ENCODE measurements at places on chromosomes 6 and 20. TPM values are rescaled to one million over a fixed set of nuclear protein-coding genes. Genes with fewer than 3 reads are reported as not detected.

- H3K36me3 ChIP-seq: no peaks in the 10 kb centered on the region
- no peaks in the 10 kb centered on the region for H3K27me3 ChIP-seq
- H3K27ac ChIP-seq: no peak overlapping the region
- no peak overlapping the region for H3K4me3 ChIP-seq
- peaks cover 14% of the 10 kb centered on the region for H3K4me1 ChIP-seq
Measured at GRCh38 chr20:48791666-48792071, 36.1 kb downstream of the PREX1 start.

DNA sequence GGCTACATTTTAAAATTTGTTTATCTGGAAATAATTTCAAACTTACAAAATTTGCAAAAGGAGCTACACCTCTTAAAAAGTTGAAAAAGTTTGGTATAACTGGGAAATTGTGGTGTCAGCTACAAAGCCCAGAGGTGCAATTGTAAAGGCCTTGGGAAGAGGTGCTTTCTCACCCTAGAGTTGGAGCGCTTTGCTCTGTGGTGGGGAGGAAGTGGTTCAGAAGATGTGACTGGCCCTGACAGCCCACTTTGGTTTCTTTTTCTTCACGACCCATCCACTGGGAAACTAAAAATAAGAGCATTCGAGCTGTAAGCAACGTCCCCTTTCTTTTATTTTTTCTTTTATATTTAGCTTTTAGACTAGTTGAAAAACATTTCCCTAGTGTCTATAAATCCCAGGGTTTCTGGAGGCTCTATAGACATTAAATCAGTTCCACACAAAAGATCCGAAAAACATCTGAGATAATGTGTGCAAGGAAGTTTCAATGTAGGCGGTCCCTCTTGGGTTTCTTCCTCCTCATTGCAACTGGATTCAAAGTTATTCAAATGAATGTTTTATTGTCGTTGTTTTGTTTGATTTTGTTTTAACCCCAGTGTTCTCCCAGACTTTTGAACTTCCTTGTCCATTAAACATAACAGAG, 397.8 kb downstream of the KIF16B start:
- H3K4me1 ChIP-seq: no peaks in the 10 kb centered on the region
- H3K36me3 ChIP-seq: no peaks in the 10 kb centered on the region
- no peaks in the 10 kb centered on the region for H3K27me3 ChIP-seq
- H3K27ac ChIP-seq: no peak overlapping the region
- no peak for DNase-seq

- H3K36me3 ChIP-seq: no peaks in the 10 kb centered on the region
- H3K4me1 ChIP-seq: no peaks in the 10 kb centered on the region
- no peak for DNase-seq
- no peak overlapping the region for H3K4me3 ChIP-seq
Measured at GRCh38 chr20:53070706-53071392, 98.7 kb downstream of the TSHZ2 start.

GRCh38 chr6:109978174-109979032, at the start of gene GPR6:
Gene GPR6, plus strand, starts transcription at chr6:109978311. Its CDS starts 802 bp downstream, at chr6:109979113.
- H3K4me1 ChIP-seq: no peaks in the 10 kb centered on the region
- no peaks in the 10 kb centered on the region for H3K27me3 ChIP-seq
- H3K4me3 ChIP-seq: no peak within 1 kb of the TSS
- DNase-seq: no peak
- no peak within 1 kb of the TSS for H3K27ac ChIP-seq
- no peaks in the 10 kb centered on the region for H3K36me3 ChIP-seq

GRCh38 chr20:3812259-3812681, 8.1 kb upstream of the AP5S1 start:
- DNase-seq: no peak
- H3K4me3 ChIP-seq: no peak overlapping the region
- no peaks in the 10 kb centered on the region for H3K4me1 ChIP-seq
- peak overlapping the region; percentile 96 for H3K27ac ChIP-seq

- H3K27ac ChIP-seq: no peak overlapping the region
- no peaks in the 10 kb centered on the region for H3K27me3 ChIP-seq
- no peak for DNase-seq
- H3K36me3 ChIP-seq: no peaks in the 10 kb centered on the region
Measured at GRCh38 chr6:142676647-142677192, 268.3 kb downstream of the HIVEP2 start.

GRCh38 chr20:56453352-56453751, 15.1 kb upstream of the RTF2 start:
- DNase-seq: no peak
- no peaks in the 10 kb centered on the region for H3K4me1 ChIP-seq
- no peak overlapping the region for H3K4me3 ChIP-seq
- H3K36me3 ChIP-seq: no peaks in the 10 kb centered on the region

DNA sequence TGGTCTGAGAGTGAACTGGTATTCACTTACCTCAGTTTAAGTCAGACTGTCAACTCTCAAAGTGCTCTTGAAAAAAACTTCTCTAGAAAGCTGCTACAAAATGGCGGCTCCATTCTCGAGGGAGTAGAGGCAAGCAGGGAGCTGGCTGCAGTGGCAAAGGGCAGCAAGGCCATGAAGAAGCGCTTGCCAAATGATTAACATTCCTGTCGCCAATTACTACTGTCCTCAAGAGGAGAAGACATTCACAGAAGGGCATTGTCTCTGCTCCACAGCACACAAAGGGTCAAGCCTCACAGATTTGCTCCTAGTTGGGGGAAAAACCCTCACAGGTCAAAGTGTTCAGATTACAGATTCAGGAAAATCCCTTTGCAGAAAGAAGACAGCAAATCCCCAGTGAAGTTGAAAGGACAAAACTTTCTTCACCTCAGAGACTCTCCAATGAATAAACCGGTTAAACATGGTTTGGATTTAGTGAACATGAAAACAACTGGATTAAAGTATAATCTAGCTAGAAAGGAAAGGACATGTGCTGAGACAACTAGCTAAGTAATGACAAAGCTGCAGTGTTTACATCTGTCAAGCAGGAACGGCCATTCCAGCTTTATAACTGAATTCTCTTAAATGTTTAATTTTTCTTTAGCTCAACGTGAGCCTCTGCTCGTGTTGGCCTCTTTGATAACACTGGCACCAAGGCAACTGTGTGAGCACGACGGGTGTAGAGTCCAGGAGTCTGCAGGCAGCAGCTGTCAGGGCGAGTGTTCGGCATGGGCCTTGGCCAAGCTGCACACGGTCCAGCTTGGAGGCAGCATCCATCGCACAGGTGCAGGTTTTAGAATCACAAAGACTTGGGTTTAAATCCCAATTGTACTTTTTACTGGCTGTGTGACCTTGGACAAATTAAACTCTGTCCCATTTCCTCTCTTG, 37.6 kb downstream of the NR2E1 start:
- no peak overlapping the region for H3K4me3 ChIP-seq
- DNase-seq: no peak
- no peak overlapping the region for H3K27ac ChIP-seq

DNA sequence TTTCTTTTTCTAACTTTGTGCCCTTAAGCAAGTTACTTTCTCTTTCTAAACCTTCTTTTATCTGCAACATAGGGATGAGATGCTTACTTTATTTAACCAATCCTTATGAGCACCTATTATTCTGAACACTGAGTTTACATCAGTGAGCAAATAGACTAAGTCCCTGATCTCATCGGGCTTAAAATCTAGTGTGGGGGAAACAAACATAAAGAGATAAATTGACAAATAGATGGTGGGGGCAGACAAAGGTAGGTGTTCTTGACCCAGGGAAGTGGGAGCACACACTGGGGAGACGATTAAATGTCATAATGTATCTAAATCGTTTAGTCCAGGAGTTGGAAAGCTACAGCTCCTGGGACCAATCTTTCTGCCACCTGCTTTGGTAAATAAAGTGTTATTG, 129.6 kb downstream of the TFAP2C start:
- no peak overlapping the region for H3K27ac ChIP-seq
- DNase-seq: no peak
- no peak overlapping the region for H3K4me3 ChIP-seq
- H3K36me3 ChIP-seq: no peaks in the 10 kb centered on the region
- no peaks in the 10 kb centered on the region for H3K27me3 ChIP-seq

DNA sequence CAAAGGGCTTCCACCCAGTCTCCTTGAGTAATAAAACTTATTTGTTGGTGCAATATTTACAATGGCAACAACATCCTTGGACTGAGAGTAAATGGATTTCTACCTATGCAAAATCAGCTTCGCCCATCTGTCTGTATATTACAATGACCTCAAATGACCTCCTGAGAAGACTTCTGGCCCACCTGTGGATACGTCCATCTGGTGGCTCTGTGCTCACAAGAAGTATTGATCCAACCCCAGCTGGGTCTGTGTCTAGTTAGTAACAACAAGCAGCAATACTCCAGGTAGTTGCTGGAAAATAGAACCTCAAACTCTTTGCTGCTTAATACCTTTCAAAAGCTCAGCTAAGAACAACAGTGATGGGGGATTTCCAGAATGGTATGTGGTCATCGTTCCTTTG, 34.7 kb upstream of the GSTA4 start:
- DNase-seq: no peak
- no peaks in the 10 kb centered on the region for H3K27me3 ChIP-seq
- no peak overlapping the region for H3K27ac ChIP-seq

DNA sequence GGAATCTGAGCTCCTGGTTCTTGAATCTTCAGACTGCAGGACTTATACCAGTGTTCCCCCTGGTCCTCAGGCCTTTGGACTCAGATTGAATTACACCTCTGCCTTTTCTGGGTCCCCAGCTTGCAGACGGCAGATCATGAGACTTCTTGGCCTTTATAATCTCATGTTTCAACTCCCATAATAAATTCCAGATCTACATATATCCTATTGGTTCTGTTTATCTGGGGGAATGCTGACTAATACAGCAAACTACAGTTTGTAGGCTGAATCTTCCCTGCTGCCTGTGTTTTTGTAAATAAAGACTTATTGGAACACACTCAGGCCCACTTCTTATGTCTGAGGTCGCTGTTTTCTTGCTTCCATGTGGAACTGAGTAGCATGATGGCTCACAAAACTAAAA, 184.7 kb downstream of the HDGFL1 start:
- H3K36me3 ChIP-seq: no peaks in the 10 kb centered on the region
- no peak for DNase-seq

- no peak overlapping the region for H3K4me3 ChIP-seq
- no peak overlapping the region for H3K27ac ChIP-seq
- no peak for DNase-seq
- H3K27me3 ChIP-seq: no peaks in the 10 kb centered on the region
Measured at GRCh38 chr6:158840465-158840864, 21.3 kb upstream of the EZR start.

DNA sequence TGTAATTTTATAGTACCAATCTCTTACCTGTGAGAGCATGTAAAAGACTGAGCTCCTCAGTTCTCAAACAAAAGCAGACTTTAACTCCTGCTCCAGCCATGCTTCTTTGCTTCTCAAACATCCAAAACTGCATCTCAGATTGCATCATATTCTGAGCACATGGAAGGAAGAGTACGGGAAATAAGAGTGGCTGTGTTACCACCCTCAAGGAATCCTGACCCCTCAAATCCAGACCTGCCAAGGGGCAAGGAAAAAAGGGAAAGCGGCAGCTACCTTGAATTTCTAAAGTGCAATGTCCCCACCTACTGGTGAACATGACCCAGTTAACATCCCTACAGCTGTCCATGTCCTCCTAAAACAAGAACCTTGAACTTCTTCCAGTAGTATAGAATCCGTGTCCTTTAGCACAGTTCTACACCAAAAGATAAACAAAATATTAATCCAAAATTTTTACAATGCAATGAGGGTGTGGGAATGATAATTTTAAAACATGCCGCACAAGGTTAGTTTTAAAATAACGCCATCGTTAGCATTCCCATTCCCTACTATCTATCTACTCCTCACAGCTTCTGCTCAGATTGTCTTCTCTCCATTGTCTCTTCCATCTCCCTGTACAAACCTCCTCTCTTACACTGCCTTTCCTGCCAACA, 34.1 kb upstream of the HLA-DQB1 start:
- H3K27ac ChIP-seq: no peak overlapping the region
- H3K27me3 ChIP-seq: no peaks in the 10 kb centered on the region
- H3K36me3 ChIP-seq: no peaks in the 10 kb centered on the region
- no peak overlapping the region for H3K4me3 ChIP-seq
- no peak for DNase-seq

- no peaks in the 10 kb centered on the region for H3K27me3 ChIP-seq
- H3K27ac ChIP-seq: no peak overlapping the region
- no peak overlapping the region for H3K4me3 ChIP-seq
- no peaks in the 10 kb centered on the region for H3K4me1 ChIP-seq
Measured at GRCh38 chr6:37987018-37987417, 167.5 kb downstream of the ZFAND3 start.

GRCh38 chr20:47003223-47003622, 108.6 kb downstream of the EYA2 start:
- no peaks in the 10 kb centered on the region for H3K36me3 ChIP-seq
- H3K4me1 ChIP-seq: no peaks in the 10 kb centered on the region
- no peak for DNase-seq
- no peaks in the 10 kb centered on the region for H3K27me3 ChIP-seq
- H3K4me3 ChIP-seq: no peak overlapping the region

DNA sequence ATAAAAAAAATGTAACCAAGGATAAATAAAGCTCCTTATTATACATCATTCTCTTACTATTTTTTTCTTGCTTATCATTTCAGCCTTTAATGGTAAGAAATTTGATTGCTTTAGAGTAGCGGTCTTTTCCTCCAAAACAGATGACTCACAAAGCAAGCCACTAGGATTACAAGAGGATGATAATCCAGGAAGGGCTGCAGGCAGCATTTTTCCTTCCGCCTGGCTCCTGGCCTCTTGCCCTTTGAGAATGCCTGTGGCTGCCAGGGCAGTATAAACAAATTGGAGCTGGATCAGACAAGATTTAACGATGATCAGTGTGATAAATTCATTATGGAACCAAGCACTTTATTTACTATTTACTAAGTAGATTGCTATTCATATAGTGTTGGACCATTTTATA, 9.7 kb upstream of the FBXL4 start:
- H3K4me3 ChIP-seq: no peak overlapping the region
- H3K27me3 ChIP-seq: no peaks in the 10 kb centered on the region

GRCh38 chr6:123747515-123747914, 56.1 kb upstream of the NKAIN2 start:
- no peaks in the 10 kb centered on the region for H3K4me1 ChIP-seq
- H3K27ac ChIP-seq: no peak overlapping the region
- H3K4me3 ChIP-seq: no peak overlapping the region
- DNase-seq: no peak

Gene CNR1
- total RNA-seq: 2.8 TPM

Gene OTOR
- not detected for total RNA-seq

Gene IL17F
- not detected for total RNA-seq

Gene PGBD1
- total RNA-seq: 0.88 TPM

Gene PRR18
- not detected for total RNA-seq

Gene ZNF831
- 2.8 TPM for total RNA-seq

Gene TRDN
- not detected for total RNA-seq

Gene LTB
- total RNA-seq: not detected

Gene SDC4
- total RNA-seq: 32.6 TPM

Gene FAM209B
- total RNA-seq: not detected
